SW 1271 (cell line): ENCODE measurements at places on chromosomes 1 and 21.

GRCh38 chr1:16174261-16174868 is 18.5 kb upstream of the EPHA2 start:
- no peak for DNase-seq

GRCh38 chr1:109620401-109620791 is 759 bp downstream of the AMPD2 start:
- DNase-seq = peak; percentile 44

GRCh38 chr1:20233866-20234265 is 47.5 kb upstream of the PLA2G2C start:
- DNase-seq = no peak

- no peak for DNase-seq
These were observed 7.6 kb downstream of the SIM2 start for GRCh38 chr21:36706482-36706852.

DNA sequence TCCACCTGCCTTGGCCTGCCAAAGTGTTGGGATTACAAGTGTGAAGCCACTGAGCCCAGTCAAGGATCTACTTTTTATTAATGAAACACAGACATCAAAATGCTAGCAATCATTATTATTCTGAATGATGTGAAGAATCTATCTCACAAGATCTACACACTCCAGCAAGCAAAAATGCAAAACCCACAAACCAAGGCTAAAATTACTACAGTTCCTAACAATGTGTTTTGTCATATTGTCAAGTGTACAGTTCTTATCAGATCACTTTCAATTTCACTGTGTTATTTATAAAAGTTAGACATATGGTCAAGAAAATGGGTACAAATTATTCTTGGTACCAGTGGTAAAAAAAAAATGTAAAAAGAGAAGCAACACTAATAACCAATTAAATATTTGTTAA is 61.3 kb upstream of the SDC3 start:
- no peak for DNase-seq

DNA sequence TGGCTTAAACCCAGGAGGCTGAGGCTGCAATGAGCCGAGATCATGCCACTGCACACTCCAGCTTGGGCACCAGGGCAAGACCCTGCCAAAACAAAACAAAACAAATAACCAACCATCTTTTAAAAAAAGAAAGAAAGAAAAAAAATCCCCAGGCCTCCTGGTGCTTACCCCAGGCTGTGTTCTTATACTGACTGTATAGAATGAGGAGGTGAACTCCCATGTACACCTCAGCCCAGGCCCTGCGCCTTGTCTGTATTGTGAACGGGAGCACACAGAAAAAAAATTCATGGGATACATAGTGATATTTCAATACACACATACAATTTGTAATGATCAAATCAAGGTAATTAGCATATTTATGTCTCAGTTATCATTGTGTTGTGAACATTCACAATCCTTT is 14.1 kb downstream of the RPL5 start:
- no peak for DNase-seq

DNA sequence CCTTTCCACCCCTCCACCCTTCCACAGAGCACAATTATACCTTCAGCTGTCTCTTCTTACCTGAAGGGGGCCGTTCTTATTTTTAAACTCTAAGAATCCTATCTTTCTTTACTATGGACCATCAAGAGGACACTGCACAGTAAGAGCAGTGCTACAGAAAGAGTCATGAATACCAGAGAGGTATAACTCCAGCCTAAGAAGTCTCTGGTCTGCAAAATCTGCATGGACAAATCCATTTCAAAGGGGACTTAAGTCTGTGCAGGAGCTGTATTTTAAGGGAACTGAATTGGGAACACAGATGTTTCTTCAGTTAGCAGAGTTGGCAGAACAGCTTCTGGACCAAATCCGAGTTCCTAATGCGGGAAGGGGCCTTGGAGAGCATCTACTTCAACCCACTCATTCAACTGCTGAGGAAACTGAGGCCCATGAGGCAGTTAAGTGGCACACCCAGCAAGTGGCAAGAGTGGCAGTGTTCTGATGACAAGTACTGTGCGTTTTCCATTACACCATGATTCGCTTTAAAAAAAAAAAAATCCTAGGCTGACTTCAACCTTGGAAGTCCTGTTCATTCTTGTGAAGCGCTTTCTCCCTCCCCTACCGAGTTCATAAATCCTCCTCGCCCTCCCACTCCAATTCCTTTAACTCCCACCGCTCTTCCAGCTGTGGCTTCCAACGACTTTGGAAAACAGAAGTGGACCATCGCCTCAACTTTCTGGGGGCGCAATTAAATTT is 1.8 kb downstream of the PLPP3 start:
- no peak for DNase-seq

DNA sequence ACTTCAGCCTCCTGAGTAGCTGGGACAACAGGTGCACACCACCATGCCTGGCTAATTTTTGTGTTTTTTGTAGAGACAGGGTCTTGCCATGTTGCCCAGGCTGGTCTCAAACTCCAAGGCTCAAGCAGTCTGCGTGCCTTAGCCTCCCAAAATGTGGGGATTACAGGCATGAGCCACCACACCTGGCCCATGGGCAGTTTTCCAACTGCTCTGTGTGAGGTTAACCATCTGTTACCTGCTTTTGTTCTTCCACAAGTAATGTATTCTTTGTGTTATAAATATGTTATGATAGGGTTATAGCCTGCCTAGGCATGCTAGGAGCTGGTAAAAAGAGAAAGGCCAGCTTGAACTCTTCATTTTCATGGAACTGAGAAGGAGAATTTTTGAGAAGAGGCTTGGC is 30.7 kb downstream of the TUFT1 start:
- no peak for DNase-seq

- no peak for DNase-seq
These were observed 10.2 kb downstream of the GRHL3 start for GRCh38 chr1:24329331-24329730.

DNA sequence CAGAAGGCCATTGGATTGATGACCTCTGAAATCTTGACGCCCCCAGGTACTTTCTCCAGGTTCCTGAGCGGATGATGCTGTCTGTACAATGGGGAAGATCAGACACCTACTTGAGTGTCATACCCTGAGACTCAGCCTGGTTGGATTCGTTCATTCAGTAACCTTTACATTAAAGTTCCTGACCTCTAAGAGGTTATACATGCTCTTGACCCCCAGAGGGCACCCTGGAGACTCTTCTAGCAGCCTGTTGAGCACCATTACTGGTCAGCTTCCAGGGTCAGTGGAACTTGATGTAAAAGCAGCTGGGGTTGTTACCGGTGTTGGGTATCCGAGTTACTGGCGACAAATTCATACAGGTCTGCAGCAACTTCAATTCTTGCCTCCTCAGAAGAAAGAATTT is 114.3 kb upstream of the ZNF678 start:
- DNase-seq = no peak

GRCh38 chr1:56798053-56798471 is 21.1 kb downstream of the FYB2 start:
- no peak for DNase-seq

GRCh38 chr21:27700974-27701614 is 734.2 kb upstream of the ADAMTS5 start:
- DNase-seq = peak; percentile 61

DNA sequence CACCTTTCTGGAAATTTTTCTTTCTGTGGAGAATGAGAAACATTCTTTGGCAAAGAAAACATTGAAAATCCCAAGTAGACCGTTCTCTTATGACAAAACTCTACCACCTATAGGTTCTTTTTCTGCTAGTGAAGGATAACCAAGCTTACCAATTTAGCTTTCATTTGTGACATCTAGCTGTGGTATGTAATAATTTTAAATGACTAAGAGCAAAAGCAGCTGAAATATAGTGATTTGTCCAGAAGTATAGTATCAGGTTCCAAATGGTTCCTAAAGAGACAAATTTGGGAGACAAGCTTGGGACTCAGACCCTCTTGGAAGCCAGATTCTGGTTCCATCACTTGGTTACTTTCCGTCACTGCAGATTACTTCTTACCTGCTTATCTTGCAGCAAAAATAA is 24.4 kb downstream of the FUBP1 start:
- peak; percentile 14 for DNase-seq

GRCh38 chr1:70656361-70656760 is 245.3 kb downstream of the CTH start:
- no peak for DNase-seq

GRCh38 chr1:179883040-179883744 is 1.1 kb downstream of the TOR1AIP1 start:
- DNase-seq = no peak

GRCh38 chr1:92933459-92933858 is 27.8 kb downstream of the DIPK1A start:
- no peak for DNase-seq

- no peak for DNase-seq
These were observed 135.1 kb upstream of the F3 start for GRCh38 chr1:94676686-94677085.

- DNase-seq = no peak
These were observed 19.4 kb downstream of the DSCAM start for GRCh38 chr21:40827509-40827908.

GRCh38 chr21:15283789-15284188 is 219.0 kb upstream of the NRIP1 start:
- no peak for DNase-seq

DNA sequence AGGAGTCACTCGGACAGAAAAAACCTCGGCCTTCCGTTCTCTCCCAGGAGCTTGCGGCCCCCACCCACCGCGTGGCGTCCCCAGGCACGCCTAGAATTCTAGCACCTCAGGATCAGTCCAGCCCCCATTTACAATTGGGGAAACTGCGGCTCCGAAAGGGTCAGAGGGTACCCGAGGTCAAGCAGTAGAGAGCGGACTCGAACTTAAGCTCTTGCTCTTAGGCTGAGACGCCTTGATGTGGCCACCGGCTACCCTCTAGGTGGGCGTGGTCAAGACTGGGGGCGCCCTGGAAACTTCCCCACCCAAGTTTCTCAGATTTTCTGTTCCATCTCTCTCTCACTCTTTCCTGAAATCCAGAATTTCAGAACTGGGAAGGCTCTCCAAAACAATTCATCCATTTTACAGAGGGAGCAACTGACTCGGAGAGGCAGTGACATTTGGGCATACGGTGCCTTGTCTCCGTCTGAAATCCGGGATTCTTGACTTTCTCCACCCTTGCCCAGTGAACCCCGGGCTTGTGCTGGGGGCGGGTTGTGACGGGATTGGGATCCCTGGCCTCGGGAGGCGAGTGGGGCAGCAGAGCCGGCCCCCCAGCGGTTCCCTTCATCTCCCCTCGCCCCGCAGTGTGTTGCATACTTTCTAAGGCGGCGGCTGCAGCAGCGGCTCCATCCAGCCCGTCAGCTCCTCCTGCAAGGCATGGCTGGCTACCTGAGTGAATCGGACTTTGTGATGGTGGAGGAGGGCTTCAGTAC is 777 bp downstream of the AZIN2 start:
- DNase-seq = no peak
